NCI-H2081 (cell line): ENCODE measurements at places on chromosomes 1 and 21.

DNA sequence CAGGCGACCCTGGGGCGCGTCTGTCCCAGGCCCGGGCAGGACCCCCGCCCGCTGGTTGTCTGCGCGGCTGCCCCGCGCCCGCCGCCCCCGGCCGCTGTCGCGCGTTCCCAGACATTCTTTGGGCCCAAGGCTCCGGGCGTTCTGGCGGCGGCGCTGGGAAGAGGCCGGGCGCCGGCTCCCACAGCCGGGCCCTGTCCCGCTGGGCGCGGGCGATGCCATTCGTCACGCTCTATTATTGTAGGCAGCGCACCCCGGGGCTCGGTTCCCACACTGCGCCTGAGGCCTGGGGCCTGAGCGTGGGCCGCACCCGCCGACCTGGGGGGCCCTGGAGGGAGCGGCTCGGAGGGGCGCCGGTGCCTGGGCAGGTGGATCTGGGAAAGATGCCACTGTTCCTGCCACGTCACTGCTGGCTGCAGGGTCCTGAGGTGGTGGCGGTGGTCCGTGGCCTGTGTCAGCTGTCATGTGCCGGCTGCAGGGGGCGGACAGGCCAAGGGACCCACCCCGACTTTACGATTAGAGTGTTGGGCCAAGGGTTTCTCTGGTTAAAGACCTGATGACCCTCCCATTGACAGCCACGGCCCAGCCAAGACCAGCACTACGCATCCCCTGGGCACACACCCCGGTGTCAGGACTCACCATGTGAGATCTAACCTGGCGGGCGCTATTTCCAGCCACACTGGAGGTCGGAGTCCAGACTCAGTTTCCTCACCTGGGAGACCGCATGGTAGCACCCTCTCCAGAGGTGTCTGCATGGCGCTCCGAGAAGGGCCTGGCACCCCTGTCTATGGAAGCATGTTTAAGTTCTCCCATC is 55.1 kb upstream of the ADARB1 start:
- DNase-seq = no peak

GRCh38 chr21:28138272-28138671 is 854.4 kb downstream of the LTN1 start:
- no peak for DNase-seq

GRCh38 chr1:59593798-59594790 is 220.7 kb upstream of the HOOK1 start:
- no peak for DNase-seq

GRCh38 chr1:157103268-157103667 is 3.7 kb upstream of the ETV3L start:
- DNase-seq = no peak
